ENCODE measurements at places on chromosomes 4 and X.

DNA sequence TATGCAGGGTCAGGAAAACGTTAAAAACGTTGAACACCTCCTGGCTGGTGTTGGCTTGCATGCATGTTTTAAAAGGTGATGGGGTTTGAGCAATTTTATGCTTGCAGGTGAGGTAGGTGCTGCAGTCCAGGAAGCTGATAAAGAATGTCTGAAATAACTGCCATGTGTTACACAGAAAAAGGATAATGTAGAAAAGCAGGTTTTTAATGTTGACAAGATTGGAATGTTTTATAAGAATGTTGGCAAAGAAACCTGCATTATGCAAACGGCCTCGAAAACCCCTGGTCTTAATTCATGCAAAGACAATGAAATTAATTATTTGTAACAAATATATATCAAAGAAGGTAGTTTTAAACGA, 723.7 kb upstream of the AGA start:
- no peak for DNase-seq

DNA sequence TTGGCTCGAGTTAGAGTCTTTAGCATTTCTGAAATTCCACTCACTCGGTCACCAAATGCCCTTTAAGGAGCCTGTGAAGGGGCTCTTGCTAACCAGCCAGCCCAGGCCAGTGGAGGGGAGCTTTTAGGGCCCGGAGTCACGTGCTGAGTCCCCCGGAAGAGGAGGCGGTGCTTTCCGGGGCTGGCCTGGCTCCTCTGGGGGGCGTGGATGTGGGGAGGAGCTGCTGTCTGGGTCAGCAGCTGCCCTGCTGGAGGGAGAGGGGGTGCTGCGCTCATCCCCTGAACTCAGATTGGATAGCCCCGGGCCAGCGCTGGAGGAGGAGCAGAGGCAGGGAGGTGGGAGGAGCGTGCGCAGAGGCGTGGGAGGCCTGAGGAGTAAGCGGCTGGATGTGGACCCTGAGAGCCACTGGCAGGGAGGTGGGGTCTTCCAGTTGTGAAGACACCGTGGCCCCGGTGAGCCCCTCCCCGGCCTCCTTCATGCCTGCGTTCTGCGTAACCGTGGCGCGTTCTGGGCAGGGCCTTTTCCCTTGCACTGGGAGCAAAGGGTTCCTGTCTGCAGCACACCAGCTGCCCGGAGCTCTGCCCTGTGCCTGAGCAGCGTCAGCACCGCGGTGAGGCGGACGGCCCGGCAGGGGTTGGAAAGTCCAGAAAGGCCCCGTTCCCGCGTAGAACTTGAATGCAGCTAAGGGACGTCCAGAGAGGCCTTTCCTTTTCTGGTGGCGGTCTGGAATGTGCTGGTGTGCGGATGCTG, 19.7 kb downstream of the MAEA start:
- peak; percentile 63 for DNase-seq

- no peak for DNase-seq
These were observed 415.0 kb upstream of the RPS6KA3 start for GRCh38 chrX:20681683-20682082.

DNA sequence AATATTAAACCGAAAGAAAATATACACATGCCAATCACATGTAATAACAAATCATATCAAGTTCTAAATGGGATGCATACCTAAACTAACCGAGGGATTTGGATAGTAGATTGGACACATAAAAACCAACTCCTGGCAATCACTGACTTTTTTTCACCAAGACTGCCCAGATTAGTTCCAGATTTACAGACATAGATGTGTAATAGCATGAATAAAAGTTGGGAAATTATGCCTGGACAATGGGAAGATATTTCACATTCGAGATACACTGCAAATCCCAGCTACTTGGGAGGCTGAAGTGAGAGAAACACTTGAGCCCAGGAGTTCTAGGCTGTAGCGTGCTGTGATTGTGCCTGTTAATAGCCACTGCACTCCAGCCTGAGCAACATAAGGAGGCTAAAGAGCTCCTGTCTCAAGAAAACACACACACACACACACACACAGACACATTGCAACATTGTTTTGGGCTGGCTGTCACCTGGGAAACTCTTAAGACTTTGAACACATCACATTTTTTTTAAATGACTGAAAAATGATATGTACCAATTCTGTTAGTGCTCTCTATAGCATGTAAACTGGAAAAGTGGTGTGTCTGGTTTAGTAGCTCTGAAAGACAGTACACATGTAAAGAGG, 5.7 kb downstream of the RAB40A start:
- DNase-seq: no peak

DNA sequence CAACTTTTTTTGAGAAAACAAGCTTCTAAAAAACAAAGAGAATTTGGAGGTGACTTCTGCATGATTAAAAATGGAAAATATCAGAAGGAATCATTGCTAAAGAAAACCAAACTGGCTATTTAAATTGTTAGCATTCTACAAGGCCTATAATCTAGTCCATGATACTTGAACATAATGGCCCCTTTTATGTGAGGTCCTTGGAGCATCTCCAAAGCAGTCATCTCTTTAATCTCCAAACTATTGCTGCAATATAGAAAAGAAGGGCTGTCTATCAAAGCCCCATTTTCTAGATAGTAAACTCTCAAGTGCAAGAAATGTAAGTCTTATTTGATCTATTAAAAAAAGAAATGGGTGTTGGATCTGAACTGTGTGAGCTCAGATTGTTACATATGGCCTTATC, 615.1 kb downstream of the CENPC start:
- no peak for DNase-seq

DNA sequence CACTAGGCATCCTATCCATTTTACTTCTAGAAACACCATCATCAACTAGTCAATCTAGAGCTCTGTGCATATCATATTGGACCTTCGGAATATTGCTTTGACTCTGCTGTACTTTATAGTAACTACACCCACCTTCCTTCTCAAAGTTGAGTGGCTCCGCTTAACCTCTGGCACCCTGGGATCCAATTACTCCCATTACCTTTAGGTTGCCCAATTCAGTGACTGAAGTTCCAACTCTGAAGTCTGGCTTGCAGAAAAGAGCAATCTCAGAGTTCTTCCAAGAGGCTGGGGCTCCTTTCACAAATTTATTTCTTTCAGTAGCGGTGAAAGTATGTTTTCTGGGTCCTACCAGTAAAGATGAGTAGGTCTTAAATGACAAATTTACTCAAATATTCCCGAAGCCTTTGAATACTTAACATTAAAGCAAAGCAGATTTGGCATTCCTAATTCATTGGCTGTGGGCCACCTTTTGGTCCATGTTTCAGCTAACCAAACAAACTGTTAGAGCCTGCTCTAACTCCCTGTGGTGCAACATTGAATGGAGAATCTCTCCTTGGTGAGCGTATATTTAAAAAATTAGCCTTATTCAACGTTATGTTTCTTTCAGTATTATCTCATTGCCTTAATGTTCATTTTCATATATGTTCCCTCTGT, 1215.8 kb downstream of the RAPGEF2 start:
- no peak for DNase-seq

- DNase-seq: no peak
These were observed 54.9 kb downstream of the WFS1 start for GRCh38 chr4:6324461-6324998.

GRCh38 chr4:5785806-5786680, 75.0 kb downstream of the EVC start:
- DNase-seq: peak; percentile 70

- no peak for DNase-seq
These were observed 12.5 kb downstream of the CCNG2 start for GRCh38 chr4:77169481-77169880.

GRCh38 chr4:128279624-128280225, 7.9 kb downstream of the PGRMC2 start:
- DNase-seq: no peak

- peak; percentile 93 for DNase-seq
These were observed 215.6 kb upstream of the GYPA start for GRCh38 chr4:144355811-144356757.

DNA sequence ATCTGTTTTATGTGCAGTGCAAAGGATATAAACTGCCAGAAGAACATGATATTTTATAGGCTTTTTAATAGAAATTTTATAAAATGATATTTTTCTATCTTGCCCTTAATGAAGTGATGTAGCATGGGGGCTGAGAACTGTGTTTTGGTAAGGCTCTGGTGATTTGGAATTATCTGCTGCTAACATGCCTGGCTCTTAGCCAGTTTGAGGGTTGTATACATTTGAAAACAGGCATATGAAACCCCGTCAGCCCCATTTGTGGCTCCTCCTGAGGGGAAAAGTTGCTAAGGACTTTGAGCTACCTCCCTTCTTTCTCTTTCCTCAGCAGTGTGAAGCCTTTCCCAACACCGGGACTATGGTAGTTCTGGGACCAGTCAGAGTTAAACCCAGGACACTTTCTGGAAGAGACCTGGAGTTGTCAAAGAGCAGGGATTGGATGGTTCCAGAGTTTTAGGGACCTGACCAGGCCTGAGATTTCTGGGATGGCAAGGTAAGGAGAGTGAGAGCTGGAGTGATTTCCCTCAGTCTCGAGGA, 4.7 kb downstream of the SFRP2 start:
- no peak for DNase-seq

- no peak for DNase-seq
These were observed 168.3 kb upstream of the FAT1 start for GRCh38 chr4:186891859-186892486.

DNA sequence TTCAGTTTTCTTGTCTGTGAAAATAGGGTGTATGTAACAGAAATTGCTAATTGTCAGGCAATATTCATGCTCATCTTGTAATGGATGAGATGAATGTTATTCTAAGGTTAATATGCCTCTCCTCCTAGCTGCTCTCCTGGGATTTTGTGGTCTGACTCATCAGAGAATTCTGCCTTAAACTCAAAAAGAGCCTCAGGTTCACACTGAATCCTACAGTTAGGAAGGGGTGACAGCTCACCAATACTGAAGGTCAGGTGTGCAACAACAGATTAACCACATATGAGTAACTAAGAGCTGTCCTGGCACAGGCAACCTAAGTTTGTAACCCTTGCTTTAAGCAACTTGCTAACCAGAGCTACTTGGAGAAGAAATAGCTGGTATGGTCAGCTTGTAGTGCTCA, 197.7 kb downstream of the SPATA18 start:
- DNase-seq: no peak

DNA sequence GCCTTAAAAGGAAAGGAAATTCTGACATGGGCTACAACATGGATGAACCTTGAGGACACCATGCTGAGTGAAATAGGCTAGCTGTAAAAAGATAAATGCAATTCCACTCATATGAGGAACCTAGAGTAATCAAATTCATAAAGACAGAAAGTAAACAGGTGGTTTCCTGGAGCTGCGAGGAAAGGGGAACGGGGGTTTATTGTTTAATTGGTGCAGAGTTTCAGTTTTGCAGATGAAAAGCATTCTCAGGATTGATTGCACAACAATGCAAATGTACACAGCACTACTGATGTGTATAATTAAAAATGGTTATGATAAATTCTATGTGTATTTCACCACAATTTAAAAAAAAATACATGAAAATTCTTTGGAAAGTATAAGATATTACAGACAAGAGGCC, 24.0 kb downstream of the PLRG1 start:
- DNase-seq: no peak

Data from AG04449 (cell line).